RPMI8226 (cell line): ENCODE measurements at places on chromosomes 1 and 21.

- no peak for DNase-seq
Measured at GRCh38 chr1:224333939-224334786, 4.2 kb upstream of the NVL start.

DNA sequence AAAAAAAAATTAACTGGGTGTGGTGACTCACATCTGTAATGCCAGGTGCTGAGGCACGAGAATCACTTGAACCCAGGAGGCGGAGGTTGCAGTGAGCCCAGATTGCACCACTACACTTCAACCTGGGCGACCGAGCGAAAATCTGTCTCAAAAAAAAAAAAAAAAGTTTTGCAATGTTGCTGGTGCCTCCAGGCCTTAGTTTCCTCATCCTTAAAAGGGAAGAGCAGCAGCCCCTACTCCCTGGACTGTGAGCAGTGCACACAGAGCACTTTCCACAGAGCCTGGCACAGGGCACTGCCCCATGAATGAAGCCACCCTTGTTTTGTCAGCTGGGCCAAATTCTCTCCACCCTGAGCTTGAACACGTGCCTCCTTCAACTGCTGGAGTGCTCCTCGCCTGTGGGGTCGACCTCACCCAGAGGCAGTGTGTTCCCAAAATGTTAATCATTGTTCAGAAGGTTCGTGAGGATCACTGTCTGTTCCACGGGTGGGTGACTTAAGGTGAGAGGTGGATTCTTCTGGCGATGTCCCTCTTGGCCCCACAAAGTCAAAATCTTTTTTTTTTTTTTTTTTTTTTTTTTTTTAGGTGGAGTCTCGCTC, 152.1 kb upstream of the TMEM51 start:
- DNase-seq = no peak

- DNase-seq = no peak
Measured at GRCh38 chr21:27371975-27372331, 405.1 kb upstream of the ADAMTS5 start.

- DNase-seq = no peak
Measured at GRCh38 chr1:168340781-168341482, 60.3 kb downstream of the TBX19 start.

GRCh38 chr1:26607186-26607585, 77.6 kb downstream of the RPS6KA1 start:
- DNase-seq = no peak

GRCh38 chr1:65729259-65729658, 63.4 kb upstream of the PDE4B start:
- no peak for DNase-seq

- peak; percentile 72 for DNase-seq
Measured at GRCh38 chr21:25967181-25967900, 203.2 kb downstream of the APP start.

DNA sequence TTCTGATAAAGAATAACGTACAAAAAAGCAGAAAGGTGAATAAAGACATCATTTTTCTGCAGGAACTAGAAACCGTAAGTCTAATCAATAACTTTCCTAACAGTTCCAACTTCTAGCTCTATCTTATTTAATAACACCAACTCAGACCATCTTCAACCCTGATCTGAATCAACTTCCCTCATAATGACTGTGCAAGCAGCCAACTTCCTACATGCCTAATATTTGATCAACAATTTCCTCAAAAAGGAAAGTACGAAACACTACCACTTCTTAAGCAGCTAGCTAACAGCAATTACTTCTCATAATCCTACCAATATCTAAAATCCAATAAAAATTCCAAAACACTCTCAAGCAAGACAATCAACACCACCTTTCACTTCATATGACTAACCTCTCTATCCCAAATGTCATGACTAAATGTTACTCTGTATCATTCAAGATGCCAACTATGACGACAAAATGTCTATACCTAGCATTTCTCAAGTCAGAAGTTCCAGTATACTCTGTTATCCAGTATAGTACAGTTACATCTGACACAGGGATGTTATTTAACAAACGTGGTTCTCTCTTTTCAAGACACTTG, 1.7 kb downstream of the COP1 start:
- DNase-seq = no peak
